ENCODE measurements at places on chromosomes 1 and 21. TPM values are rescaled to one million over a fixed set of nuclear protein-coding genes. Genes with fewer than 3 reads are reported as not detected.

DNA sequence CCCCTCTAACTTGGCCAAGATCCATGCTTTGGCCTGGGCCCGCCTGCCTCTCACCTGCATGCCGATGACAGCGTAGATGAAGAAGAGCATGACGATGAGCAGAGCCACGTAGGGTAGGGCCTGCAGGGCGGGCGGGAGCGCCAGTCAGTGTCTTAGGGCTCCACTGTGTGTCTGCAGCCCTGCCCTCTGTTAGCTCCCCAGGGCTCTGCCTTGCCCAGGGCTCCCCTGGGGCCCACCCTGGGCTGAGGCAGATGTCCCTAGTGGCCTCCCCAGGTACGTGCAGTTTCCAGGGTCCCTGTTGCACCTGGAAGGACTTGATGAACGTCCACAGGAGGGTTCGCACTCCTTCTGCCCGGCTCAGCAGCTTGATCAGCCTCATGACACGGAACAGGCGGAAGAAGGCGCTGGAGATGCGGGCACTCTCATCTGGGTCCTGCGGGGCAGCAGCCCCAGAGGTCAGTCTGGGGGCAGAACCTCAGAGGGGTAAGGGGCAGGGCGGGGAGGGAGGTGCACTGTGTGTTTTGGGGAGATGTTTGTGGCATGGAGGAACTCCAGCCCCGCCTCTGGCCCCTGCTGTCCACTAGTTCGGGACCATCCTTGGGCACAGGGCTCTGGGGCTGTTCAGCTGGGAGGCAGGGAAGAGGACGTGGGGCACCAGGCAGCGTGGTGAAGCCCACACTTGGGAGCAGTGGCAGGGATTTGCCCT is 29.8 kb upstream of the KIF21B start:
- no peak overlapping the region for H3K27ac ChIP-seq
- DNase-seq, result no peak
- H3K4me1 ChIP-seq, result peaks cover 13% of the 10 kb centered on the region
- H3K36me3 ChIP-seq, result no peaks in the 10 kb centered on the region
- no peak overlapping the region for H3K4me3 ChIP-seq
- no peaks in the 10 kb centered on the region for H3K27me3 ChIP-seq

- peak within 1 kb of the TSS; percentile 77 for H3K27ac ChIP-seq
- DNase-seq, result peak; percentile 38
- H3K4me3 ChIP-seq, result no peak within 1 kb of the TSS
Observed at GRCh38 chr1:183804916-183805841, at the start of gene RGL1. RGL1 (plus strand) TSS chr1:183805120; CDS start chr1:183805298, 178 bp downstream.

DNA sequence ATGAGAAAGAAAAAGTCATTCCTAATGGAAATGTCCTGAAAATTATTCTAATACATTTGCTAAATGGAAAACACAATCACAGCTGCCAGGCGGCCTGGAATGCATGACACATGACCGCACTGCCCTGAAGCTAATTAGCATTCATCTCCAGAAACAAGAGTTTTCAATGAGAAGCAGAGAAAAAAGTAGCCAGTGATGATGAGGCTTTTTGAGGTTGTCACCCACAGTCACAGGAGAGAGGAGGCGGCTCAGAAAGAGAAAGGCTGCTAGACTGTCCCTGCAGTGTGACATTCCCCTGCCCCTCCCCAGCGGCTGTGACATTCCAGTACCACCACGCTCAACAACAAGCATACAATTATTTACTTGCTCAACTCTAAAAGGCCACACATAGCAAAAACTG is 122.9 kb upstream of the KRTAP19-8 start:
- no peak overlapping the region for H3K4me3 ChIP-seq
- H3K27ac ChIP-seq, result no peak overlapping the region
- no peaks in the 10 kb centered on the region for H3K4me1 ChIP-seq
- no peaks in the 10 kb centered on the region for H3K27me3 ChIP-seq

DNA sequence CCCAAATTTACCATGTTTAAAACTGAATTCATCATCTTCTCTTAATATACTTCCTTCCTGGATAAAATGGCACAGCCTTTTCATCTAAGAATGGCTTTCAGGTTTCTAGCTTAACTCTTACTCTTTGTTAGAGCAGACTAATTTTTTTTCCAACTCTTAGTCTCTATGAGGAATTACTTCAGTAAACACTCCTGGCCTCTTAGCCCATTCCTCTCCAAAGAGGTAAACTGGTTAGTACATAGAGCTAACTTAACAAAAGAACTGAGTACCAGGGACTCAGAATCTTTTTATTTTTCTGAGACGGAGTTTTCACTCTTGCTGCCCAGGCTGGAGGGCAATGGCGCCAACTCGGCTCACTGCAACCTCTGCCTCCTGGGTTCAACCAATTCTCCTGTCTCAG is 21.1 kb downstream of the FOXJ3 start:
- no peak for DNase-seq
- H3K27me3 ChIP-seq, result no peaks in the 10 kb centered on the region
- H3K4me1 ChIP-seq, result peaks cover 46% of the 10 kb centered on the region

DNA sequence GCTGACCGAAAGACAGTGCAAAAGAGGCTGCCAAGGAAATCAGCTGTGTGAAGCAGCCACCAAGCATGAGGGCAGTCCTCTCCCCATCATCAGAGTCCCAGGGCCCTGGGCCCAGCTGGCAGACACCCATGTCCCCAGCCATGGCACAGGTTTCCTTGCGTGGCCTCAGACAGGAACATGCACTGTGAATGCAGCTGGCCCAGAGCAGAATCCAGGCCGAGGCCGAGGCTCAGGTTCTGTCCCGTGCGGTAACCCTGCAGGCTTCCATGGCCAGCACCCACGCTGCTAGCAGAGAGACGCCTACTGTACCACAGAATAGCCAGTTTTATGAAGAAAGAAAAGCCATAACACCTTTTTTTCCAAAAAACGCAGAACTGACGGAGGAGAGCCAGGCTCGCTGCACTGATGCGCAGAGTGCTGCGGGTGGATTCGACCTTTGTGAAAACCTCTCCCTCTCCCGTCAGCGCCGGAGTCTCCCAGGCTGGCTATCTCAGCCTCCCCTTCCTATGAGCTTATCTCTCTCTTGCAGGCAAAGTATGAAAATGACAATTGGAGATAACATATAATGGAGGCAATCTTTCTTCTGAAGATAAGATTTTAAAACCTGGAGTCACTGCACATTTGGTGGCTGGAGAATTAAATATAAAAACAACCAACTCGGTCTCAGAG is 106.6 kb downstream of the NPHP4 start:
- H3K27ac ChIP-seq, result no peak overlapping the region
- DNase-seq, result no peak
- no peak overlapping the region for H3K4me3 ChIP-seq
- H3K27me3 ChIP-seq, result no peaks in the 10 kb centered on the region

DNA sequence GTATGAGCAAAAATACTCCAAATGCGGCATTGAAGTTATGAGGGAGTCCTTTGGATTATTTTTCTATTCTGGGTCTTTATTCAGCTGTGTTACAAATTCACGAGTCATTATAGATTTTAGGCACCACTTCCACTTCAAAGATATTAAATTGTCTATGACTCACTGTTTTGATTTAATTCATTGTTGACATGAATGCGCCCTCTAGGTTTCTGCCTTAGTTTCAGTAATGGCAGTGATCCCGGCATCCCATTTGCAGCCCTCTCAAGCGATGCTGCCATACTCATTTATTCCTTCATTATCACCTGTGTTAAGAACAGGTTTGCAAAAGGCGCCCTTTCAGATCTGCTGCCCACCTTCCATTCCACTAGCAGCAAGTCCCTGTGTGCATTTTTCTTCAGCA is 14.0 kb downstream of the RSPO1 start:
- H3K36me3 ChIP-seq, result no peaks in the 10 kb centered on the region
- H3K4me1 ChIP-seq, result no peaks in the 10 kb centered on the region
- DNase-seq, result no peak
- no peak overlapping the region for H3K4me3 ChIP-seq
- no peak overlapping the region for H3K27ac ChIP-seq

The OR2T35 gene
- not detected for total RNA-seq

The KCNQ4 gene
- 1.8 TPM for total RNA-seq
